ENCODE measurements at places on chromosomes 2 and 18. TPM values are rescaled to one million over a fixed set of nuclear protein-coding genes. Genes with fewer than 3 reads are reported as not detected.

The AFF3 gene
- total RNA-seq, result 0.66 TPM

The GPBAR1 gene
- not detected for total RNA-seq

The SERPINB10 gene
- total RNA-seq, result not detected

The NOSTRIN gene
- total RNA-seq, result 0.33 TPM

The PSD4 gene
- total RNA-seq, result 1.6 TPM

The NCOA1 gene
- total RNA-seq, result 15.4 TPM

The ARHGAP15 gene
- total RNA-seq, result not detected

The LPIN1 gene
- total RNA-seq, result 181 TPM

The NEURL3 gene
- total RNA-seq, result not detected

The TRIM43 gene
- total RNA-seq, result not detected

The G6PC2 gene
- total RNA-seq, result not detected

Measured in smooth muscle cell of trachea (primary cell).